ENCODE measurements at places on chromosomes 3 and 15.

- DNase-seq, result no peak
Observed at GRCh38 chr15:65765106-65765505, 27.0 kb downstream of the DENND4A start.

GRCh38 chr3:67421912-67422311 is 232.5 kb downstream of the SUCLG2 start:
- no peak for DNase-seq

DNA sequence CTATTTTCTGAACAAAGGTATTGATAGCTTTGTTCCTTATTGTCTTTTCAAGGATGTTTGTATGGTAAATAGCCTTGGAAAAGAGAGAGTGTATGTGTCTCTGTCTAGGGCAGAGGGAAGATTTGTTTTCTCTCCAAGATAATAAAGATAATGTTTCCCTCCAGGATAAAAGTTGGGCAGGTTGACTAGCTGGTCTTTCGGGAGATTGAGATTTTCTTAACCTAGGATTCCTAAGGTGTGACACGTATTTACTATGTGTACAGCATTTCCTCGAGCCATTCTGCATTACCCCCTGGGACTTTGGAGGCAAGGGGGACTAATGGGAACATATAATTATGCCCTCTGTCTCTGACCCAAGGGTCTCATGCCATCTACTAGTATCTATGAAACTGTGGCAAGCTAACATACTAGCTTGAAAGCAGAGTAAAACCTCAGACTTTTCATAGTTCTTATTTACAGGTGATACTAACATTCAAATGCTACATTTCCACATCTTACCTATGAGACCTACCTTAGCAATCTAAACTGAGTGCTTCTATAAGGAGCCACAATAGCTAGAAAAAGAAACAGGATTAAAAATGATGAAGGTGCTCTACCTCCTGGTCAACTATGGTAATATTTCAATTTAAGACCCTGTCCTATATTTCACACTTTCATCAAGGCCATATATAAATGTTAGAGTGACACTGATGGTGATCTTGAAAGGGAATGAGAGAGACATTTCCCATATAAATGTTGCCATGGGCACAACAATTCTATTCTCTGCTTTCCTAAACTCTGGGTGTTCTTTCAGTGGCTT is 252.9 kb upstream of the CBLB start:
- no peak for DNase-seq

DNA sequence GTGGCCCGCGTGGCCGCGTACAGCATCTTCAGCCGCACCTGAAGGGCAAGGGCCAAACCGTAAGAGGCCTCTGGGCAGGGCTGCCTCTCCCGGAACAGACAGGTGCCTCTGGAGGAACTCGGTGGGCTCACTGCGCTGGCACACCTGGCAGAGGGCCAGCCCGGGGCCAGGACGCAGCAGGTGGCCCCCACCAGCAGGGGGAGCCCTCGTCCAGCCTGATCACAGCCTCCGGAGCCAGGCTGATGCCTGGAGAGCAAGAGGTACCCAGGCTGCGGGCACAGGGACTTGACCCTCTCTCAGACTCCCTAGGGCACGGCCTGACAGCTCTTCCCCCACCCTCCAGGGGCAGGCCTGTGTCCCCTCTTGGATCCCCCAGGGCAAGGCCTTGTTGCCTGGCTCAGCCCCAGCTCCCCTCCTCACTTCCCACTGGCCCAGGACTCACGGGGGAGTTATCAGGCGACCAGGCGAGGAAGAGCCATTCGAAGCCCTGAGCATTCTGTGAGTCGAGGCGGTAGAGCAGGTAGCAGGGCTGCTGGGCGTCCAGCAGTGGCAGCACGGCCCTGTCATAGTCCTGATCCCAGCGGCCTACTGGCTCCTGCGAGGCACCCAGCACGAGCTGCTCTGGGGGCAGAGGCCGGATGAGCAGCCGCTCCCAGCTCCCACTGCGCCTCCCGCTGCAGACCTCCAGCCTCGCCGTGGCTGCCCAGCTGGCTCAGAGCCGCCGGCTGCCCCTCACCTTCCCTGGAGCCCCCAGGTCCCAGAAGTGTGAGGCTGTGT is 6.2 kb upstream of the TLR9 start:
- peak; percentile 28 for DNase-seq

DNA sequence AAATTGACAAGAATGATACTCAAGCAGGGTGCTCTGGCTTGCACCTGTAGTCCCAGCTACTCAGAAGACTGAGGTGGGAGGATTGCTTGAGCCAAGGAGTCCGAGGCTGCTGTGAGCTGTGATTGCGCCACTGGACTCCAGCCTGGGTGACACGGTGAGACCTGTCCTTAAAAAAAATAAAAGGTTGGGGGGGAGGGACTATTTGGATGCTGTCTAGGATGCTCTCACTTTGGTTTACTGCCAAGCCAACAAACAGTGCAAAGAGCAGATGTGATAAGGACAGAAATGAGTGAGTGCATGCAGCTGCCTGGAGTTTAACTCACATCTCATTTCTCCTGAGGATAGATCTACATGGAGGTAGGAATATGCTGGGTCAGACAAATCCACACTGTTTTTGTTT is 130.0 kb downstream of the FRMD4B start:
- DNase-seq, result no peak

GRCh38 chr3:45592830-45593707 is 1.5 kb upstream of the LIMD1 start:
- peak; percentile 91 for DNase-seq

DNA sequence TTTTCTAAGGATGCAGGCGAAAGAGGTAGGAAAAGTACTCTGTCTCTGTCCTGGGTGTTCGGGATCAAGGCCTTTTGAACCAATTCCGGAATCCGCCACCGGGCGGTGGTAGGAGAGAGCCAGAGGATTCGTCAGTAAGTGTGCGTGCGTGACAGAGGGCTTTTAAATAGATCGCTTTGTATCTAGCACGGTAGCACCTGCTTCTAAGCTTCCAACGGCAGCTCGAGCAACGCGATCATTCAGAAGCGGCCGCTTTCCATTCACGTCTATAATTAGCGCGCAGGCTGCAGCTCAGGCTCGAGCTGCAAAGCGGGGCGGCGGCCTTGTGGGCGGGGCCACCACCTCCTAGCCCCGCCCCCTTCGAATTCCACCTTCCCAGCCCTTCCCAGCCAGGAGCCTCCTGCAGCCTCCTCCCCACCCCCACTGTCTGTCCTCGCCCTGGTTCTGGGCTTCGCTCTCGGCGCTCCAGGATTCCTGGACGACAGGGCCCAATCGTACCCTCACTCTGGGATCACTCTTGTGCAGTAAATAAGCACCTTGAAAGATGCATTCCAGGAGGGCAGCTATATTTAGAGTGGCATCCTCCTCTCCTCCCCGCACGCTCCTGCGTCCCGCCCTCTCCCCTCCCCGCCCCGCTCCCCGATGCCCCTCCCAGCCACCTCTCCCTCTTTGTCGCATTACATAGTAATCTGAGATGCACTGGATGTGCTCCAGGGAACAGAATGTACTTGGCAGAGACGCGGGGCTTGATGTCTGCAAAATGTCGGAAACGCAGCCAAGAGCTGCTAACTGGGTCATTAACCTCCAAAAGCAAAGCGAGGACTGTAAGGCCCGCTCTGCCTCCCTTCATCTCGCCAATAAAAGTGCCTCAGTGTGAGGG is 224.1 kb upstream of the TPRG1 start:
- DNase-seq, result peak; percentile 96

DNA sequence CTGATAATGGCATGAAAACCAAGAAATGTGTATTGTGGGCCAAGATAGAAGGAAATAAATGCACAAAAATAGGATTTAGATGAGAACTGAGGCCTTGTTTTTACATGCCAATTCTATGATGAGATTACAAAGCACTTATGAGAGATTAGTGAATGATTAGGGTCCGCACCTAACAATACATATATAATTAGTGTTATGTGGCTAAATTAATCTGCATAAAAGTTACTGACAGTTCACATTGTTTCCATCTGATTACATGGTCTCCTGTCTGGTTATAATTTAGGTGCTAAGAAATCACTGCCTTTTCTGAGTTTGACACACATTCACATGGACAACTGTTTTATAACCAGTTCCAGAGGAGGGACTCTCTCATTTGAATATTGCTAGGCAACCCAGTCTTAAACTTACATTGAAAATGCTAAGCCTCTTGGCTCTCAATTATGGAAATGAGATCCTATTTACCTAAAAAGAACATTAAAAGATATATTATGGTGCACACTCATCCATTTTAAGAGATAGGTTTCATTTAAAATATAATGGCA is 117.0 kb upstream of the ARL6 start:
- no peak for DNase-seq

- no peak for DNase-seq
Observed at GRCh38 chr3:57959423-57960173, 48.6 kb upstream of the FLNB start.

GRCh38 chr3:3800080-3800455 is 837 bp downstream of the LRRN1 start:
- DNase-seq, result no peak

Measured in SHP77 (cell line).